Mucosa of descending colon (tissue), 3 donors: ENCODE measurements at places on chromosomes 7 and 10. TPM values are rescaled to one million over a fixed set of nuclear protein-coding genes. Genes with fewer than 3 reads are reported as not detected.

The CCDC186 gene
- total RNA-seq, result 36.4 TPM

GRCh38 chr7:140349144-140349771 is 49.1 kb downstream of the SLC37A3 start:
- DNase-seq, result no peak

DNA sequence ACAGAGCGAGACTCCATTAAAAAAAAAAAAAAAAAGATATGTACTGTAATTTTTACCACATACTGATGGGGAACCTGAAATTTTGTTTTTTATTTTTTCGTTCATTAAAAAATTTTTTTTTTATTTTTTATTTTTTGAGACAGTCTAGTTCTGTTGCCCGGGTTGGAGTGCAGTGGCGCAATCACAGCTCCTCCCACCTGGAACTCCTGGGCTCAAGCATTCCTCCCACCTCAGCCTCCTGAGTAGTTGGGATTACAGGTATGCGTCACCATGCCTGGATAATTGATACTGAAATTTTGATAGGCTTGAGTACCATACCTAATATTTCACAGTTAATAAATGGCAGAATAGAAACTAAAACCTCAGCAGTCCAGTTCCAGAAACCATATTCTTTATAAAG is 20.9 kb upstream of the HELLS start:
- no peak for DNase-seq

DNA sequence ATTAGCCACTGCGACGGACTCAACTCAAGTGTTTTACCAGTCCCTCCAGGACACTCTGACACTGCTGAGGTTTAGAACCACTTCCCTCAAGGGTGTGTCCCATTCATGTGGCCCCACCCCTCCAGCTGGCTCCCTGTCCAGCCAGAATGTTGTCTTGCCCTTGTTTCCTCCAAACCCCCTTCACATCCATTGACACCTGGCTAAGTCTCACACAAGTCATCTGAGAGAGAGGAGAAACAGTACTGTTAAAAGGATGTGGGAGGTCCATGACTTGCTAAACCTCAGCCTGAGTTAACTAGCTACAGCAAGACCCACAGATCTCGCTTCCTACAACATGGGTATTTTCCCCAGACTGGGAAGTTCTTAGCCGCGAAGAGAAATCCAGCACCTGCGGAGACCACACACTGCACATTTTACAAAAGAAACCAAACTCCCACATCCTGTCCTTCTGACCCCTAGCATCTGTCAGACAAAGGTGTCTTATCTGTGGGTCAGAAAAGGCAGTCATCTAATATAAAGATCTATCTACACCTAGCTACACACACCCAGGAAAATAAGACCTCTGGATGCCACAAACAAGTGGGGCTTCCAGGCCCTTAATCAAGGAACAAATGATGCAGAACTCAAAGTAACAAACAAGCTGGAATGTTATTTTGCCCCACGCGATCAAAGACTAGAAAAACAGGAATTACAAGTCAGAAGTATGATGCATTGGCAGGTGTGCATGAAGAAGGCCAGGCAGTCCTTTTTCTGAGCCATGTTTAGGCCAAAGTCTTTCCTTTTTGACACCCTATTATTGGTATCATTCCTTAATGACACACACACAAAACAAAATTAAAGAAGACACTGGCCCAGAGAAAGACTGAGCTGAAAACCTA is 13.9 kb downstream of the OSBPL3 start:
- peak; percentile 67 for DNase-seq

DNA sequence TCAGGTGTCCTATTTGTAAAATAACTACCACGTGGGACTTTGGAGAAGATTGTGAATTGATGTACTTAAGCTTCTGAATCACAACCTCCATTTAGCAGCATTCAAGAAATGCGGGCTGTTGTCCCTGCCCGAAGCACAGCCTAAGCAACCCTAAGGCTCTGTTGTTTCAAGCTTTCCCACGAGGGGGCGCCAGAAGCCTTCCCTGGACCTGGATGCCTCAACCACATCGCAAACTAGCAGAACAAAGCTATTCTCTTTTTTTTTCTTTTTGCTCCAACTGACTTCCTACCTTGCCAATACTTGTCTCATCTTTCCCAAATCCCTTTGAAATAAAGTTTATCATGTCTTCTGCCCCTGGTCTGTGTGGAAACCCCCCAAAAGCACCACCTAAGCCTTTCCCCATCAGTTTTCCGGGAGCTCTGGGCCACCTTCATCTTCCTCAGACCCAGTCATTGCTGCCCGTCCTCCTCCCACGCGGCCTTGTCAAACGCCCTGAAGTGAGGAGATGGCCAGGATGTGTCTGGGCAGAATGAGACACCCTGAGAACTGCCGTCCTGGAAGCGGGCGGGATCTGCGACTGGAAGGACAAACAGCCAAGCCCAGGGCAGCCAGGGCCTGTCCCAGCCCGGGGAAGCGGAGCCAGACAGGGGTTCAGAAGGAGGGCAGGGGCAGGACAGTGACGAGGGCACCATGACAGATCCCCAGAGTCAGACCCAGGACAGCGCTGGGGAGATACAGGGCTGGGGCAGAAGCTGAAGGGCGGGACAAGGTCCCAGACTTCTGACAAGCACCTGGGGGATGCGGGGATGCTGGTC is 112.7 kb downstream of the SLIT1 start:
- peak; percentile 93 for DNase-seq

DNA sequence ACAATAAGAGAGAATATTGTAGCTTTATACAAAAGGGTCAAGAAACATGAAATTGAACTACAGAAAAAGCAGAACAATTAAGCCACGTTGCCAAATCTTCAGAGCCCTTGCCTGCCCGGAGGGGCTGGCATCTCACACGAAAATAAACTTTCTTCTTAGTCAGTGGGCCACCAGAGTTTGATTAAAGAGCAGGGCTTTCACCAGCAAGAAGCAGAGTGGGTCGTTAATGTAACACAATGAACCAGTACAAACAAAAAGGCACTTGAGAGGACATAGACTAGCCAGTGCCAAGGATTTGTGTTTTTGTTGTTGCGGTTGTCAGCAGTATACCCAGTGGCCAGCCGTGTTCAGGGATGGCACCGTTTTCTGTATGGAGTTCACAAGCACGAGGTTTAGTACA is 155.4 kb downstream of the NRP1 start:
- DNase-seq, result no peak
